ENCODE measurements at places on chromosomes 12 and 14.

DNA sequence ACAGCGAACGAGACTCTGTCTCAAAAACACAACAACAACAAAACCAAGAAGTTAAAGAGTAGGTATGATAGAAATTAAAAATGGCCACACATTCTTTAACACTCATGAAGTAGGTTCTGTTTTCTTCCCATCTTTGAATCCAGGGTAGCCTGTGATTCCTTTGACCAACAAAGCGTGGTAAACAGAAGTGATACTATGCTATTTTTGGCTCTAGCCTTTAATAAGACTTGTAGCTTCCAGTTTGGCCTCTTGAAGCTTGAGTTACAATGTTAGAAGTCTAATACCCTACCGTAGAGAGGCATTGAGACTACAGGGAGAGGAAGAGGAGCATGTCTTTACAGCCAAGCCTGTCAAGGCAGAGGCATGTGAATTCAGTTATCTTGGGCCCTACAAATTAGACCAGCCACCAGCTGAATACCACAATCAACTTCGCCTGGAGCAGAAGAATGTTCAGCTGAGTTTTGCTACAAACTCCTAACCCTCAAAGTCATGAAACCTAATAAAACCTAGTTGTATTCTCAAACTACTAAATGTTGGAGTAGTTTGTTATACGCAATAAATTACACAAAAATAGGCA is 4.9 kb upstream of the NEMF start:
- DNase-seq = no peak

- no peak for DNase-seq
Measured at GRCh38 chr14:97410667-97411620, 613.8 kb downstream of the VRK1 start.

- DNase-seq = no peak
Measured at GRCh38 chr12:254039-254438, 8.6 kb downstream of the SLC6A13 start.

GRCh38 chr12:104553421-104553820 is 96.7 kb downstream of the CHST11 start:
- DNase-seq = no peak

DNA sequence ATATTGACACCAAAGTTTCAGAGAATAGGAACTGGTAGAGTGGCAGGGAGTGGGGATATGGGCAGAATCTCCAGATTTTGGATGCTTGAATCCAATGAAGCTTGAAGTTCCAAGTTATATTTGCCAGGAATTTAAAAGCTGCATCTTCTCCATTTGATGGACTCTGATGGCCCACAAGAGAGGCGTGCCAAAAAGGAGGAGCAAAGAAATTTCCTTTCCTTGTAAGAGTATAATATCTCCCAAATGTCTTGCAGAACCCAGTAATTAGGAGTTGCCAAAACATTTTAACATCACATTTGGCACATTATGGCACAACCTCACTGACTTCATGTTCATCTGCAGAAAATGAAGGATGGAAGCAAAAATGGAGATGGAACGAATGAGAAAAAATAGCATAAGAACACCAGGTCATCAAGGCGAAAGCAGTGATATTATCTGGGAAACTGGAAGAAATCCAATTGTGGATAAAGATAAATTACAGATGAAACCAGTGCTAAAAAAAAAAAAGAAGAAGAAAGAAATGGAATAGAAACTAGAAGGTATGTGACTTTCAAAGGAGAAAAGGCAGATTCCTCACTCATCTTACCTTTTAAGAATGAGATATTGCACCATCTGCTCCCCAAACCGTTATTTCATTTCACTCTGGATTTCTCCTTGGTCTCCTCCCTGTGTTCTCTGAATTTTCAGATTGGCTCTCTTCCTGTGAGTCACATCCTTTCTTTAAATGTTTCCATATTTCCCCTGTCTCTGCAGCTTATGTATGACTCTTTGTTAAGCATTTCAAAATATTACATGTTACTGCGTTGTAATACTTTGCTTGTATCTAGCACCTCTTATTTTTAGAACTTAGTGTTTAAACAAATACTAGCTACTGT is 13.5 kb upstream of the FLRT2 start:
- DNase-seq = no peak

GRCh38 chr14:95136631-95137030 is 20.7 kb downstream of the DICER1 start:
- DNase-seq = no peak

DNA sequence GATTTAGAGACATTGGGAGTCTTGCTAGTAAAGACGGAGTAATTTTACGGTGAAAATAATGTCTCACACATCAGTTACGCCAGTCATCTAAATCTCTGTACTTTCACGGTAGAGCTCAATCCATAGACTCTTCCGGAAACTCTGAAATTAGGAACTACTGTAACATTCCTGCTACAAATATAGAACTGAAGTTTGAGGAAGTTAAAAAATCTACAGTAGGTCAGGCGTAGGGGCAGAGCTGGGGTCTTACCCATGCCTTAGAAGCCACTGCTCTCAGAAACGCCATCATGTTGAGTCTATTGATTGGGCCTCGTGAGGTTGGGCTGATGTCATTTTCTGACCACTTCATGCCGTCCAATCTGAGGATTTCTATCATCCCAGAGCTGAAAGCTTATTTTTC is 1029.8 kb upstream of the TMEM132C start:
- no peak for DNase-seq

- peak; percentile 15 for DNase-seq
Measured at GRCh38 chr12:6535960-6536847, 1.9 kb downstream of the GAPDH start.

DNA sequence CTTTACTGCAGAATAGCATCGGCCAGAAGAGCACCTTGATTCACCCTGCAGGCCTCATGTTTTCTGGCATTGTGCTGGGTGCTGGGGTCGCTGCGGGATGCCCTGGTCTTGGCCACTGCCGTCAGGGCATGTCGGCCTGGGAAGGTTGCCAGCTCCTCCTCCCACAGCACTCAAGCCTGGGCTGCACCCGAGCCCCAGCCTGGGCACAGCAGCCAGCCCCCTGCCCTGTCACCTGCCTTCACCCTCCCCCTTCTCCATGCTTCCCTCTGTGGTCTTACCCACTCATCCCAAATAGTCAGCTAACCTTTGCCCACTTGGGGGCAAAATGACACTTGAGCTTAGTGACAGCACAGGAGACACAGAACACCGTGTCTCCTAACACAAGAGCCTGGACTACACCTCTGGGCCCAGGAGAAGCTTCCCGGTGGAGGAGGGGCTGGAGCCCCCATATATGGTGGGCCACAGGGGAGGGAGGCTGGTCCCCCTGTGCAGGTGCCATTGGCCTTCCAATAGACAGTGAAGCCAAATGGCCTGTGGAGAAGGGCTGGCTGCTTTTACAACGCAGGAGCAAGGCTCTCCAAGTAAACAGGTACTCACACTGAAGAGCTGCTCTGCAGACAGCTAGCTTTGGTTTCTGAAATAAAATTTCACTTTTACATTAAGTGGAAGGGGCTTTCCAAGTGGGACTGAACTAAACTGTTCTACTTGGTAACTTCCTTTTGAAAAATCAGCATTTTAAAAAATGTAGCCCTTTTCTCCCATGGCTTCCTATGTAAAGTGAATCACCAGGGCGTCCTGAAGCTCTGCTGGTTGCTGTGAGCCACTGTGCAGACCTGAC is 51.2 kb upstream of the AMN start:
- DNase-seq = no peak

Data from CD4-positive, alpha-beta T cell treated with Interleukin-6 for 4 hours (primary cell).